Stimulated activated naive CD4-positive, alpha-beta T cell (primary cell): ENCODE measurements at places on chromosomes 5 and 9.
A peak's percentile ranks its signal among the peaks of the same experiment; 100 is the strongest.

DNA sequence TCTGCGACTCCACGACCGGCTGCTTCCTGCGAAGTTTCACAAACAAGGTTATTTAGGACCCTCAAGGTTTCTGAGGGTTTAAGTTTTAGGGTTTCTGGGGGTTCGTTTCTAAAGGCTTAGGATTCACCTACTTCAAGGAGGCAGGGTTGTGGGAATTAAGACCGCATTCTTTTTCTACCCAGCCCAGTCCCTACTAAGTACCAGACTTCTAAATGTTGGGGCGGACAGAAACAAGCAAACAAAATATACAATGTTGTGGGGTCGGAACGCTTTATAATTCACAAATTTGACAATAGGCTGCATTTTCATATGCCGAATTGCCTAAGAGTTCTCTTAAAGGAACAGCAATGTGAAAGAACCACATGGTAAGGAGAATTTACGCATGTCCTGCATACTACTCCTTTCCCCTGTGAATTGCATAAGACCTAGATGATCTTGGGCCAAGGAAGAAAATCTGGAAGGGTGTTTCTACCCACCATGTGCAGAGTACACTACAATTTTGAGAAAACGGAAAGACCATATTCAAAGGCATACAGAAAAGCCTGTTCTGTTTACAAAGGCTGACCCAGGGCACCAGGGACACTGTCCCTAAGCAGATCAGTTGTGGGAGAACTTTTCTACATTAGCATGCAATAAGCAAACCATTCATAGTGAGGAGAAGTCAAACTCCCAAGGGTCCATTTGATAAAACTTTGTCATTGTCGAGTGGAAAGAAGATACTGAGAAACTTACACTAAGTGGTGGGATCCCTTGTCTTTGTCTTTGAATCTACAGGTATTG lies 457.3 kb downstream of the RAB3C start:
- DNase-seq = no peak

DNA sequence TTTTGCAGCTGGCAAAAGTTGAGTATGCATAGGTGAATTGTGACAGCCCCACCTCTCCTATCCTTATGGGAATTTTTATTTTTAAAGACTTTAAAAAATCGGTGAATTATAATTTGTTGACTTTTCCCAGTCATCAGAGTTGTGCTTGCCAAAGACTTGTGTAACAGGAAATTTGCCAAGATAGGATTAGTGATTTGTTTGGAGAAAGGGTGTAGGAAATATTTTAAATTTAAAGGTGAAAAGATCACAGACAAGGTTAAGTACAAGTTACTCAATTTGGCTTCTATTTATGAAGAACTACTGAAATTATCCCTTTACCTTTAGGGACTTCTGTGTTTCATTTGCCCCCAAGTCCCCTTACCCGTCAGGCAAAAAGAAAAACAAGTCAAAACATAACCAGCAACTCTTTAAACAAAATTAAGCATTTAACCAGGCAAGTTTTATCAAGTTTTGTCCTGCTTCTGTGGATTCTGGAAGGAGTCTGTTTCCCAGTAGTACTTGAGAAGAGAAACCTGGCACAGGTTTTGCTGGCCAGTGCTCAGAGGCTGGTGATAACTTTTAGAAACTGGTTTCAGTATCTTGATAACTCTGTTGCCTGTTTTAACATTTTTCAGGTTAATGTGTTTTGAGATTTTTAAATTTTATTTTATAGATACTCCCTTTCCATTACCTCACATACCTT lies 285.4 kb downstream of the MAST4 start:
- no peak for DNase-seq

DNA sequence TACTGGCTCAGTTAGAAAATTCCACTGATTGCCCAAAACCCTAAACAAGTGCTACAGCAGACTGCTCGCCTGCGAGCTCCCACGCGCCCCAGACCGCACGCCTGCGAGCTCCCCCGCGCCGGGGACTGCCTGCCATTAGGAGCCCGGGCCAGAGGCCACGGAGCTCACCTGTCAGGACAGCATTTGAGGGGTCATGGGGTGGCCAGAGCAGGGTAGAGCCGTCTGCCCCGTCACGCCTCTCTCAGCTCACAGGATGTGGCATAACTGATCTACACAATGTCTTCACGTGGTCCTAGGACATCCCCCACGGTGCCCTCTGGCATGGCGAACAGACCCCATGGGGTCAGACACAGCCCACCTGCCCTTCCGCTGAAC lies 29.1 kb upstream of the LRRC14B start:
- DNase-seq = no peak

DNA sequence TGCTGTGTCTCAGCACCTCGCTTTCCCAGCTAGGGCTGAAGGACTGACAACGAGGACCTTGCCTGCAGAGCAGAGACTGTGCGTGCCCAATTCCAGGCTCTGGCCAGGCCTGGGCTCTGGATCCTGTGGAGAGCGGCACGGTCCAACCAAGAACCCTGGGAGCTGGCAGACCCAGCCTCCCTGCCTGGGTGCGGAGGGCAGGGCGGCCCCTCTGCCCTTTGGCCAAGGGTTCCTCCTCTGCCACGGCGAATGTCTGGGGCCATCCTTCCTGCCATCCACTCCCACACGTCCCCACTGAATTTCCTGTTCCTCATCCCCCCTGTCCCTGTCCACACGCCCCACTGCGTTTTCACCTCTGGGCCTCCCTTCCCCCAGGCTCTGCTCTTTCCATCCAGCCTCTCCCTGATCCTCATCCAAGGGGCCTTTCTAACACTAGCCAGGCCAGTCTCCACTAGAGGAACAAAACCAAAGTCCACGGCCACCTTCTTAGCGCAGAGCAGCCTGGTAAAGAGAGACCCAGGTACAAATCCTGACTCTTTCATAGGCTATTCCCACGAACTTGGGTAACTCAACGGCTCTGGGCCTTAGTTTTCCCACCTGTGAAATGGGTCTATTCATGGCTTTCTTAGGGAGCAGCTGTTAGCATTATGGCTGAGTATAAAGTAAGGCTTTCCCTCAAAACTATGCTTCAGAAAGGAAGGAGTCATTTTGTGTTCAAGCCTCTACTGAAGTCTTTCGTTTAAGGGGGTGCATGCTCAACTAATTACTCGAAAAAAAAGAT lies 95.5 kb upstream of the PHYKPL start:
- no peak for DNase-seq

DNA sequence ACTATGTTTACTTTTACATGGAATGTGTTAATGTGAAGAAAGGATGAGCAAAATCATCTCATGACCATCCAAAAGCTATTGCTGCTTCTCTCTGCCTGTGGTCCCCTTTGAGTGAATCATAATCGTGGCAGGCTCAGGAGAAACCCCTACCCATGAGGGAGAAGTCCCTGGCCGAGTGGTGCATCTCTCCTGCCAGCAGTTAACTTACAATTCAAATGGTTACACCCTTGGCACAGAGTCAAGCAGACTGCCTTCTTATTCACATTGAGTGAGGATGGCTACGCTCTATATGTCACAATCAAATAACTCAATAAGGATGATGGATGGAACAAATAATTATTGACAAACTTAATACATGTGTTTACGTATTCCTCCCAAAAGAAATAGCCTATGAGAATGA lies 179.1 kb downstream of the FGF1 start:
- no peak for DNase-seq

DNA sequence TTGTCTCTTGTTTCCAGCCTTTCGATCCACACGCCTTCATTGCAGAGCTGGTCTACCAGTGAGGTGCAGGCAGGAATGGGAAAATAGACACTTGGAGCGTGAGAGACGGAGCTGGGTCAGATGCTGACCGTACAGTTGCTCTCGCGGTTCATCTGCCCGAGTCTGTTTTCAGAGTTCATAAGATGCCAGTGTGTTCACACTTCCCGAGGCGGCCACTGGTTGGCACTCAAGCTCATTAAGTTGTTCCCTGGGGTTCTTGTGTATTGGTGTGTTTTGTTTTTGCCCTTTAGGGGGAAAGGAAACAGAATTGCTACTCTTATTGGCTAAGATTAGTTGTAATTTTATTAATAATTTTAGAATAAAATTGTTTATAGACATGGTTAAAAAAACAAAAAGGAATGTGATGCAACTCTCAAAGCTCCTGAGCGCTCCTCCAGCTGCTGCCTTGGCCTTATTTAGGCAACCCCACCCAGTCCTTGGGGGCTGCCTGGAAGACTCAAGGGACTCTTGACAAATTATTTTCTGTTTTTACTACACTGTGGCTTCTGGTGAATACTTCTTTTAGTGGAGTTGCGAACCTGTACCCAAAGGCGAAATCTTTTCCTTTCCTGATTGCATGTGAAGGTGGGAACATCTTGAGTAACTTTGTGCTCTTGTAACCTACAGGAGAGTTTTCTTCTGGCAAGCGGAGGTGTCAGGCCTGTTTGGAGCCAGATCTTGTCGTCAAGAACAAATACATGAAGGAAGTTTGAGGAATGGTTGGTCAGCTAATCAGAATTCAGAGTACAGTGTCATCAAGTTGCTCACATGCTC lies 146.1 kb downstream of the MAST4 start:
- no peak for DNase-seq

- DNase-seq = no peak
Observed at GRCh38 chr5:143880178-143880577, 68.2 kb downstream of the HMHB1 start.

DNA sequence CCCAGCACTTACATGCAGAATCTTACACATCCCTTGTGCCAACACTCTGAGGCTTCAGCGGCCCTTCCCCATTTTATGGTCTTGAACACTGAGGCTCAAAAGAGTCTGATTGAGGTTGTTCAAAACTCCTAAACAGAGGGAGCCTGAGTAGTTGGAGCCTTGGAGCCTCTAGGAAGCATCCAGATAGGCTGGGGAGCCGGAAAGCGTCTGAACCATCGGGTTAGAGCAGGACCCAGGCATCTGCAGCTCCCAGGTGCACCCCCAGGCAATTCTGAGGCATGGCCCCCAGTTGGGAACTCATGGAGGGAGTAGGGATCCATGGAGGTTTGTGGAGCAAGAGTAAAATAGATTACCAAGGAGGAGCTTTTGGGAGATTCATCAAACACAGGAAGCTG lies 3.8 kb downstream of the OLFML2A start:
- no peak for DNase-seq

DNA sequence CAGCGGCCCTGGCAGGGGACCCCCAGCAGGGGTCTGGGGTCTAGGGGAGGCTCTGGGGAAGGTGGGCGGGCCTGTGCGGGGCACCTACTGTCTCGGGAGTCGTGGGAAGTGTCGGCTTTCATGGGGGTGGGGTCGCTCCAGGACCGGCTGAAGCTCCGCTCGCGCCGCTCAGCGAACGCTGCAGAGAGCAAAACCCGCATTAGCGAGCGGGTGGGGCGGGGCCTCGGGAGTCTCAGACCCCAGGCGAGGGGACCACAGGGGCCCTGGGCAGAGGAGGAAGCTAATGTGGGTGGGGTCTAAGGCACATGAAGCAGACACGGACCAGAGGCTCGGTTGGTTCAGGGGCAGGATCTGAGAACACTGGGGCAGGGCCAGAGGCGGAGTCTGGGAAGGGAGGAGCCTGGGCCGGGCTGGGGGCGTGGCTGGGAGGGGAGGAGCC lies 5.5 kb downstream of the NSMF start:
- DNase-seq = peak; percentile 65

DNA sequence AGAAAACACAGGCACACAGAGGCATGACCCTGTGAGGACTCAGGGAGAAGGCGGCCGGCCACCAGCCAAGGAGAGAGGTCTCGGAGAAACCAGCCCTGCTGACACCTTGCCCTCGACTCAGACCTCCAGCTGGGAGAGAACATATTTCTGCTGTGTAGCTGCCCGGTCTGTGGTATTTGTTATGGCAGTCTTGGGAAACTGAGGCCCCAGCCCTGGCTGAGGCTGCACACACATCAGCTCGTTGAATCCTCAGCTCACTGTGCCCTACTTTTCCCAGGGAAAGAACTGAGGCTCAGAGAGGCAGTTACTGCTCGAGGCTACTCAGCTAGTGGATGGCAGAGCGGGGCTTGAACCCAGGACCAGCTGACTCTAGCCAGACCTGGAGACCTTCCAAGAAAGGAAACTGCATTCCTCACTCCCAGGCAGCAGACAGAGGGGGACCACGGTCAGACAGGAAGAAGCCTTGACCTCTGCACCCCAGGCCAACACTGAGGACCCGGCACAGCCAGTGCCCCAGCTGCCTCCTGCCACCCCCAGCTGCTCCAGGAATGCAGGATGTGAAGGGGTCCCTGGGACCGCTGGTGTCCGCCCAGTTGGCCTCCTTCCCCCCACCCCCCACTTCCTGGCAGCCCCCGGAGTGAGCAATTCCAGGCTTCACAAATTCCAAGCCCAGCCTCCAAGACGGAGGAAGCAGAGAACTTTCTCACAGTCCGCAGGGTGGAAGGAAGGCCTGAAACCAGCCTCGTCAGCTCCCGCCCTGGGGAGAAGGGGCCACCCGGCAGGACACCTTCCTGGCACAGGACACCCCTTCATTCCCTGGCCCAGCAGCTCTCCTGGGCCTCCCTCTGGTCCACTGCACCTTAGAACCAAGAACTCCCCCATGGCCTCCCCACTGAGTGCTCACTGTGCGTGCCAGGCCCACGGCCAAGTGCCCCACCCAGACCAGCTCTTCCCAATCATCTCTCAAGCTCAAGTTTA lies 69.9 kb downstream of the LRSAM1 start:
- DNase-seq = no peak

DNA sequence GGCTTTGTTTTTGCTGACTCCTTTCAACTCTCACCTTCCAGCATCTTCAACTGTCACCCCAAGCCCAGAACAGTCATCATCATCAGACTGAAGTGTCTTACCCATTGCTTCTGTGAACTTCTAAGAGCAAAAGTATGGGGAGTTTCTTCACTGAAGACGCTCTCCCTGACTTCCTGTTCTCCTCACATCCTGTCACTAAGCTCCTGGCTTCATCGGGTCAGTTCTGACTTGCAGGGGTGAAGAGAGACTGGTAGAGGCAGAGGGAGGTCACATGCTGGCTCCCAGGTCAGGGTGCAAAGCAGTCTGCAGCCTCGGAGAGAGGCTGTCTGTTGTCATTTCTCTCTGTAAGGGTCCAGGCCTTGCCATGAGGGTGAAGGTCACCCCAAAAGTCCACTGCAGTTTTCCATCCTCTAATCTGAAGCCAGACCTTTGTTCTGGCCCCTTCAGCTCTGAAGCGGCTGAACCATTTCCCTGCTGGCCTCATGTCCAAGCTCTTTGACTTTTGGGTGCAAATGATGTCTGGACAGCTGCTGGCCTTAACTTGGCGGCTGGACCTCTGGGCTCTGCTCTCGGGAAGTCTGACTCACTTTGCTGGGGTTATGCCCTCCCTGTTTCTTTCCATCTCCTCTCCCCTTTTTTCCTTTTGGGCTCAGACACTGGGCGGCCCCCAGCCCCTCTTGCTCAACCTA lies 305.0 kb downstream of the RAB3C start:
- DNase-seq = no peak

DNA sequence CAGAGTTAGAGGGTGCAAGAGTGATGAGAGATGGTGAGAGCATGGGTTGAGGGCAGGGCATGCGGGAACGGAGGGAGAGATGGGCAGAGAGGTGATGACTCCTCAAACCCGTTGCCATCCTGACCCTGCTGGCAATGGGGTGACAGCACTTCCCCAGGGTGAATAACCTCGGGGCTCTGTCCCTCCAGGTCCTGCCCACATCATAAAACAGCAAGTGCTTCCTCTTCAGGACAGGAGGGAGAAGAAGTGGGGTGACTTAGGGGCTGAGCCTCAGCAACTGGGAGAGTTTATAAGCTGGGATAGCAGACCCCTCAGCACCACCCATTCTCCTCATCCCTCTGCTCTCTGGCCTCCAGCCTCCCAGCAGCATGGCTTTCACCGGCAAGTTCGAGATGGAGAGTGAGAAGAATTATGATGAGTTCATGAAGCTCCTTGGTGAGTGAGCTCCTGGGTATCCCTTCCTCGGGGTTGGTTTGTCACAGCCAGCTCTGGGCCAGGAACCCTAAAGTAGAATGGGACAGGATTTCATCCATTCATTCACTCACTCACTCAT lies at the start of gene FABP6:
FABP6 (plus strand) TSS at position 317 of the 553 bp plus-strand sequence; CDS start at position 369, 52 bp downstream.
- DNase-seq = no peak

GRCh38 chr9:3708751-3709150 lies 182.9 kb upstream of the RFX3 start:
- DNase-seq = no peak

GRCh38 chr9:114131808-114132549 lies 23.4 kb upstream of the COL27A1 start:
- DNase-seq = no peak
